Activated CD8-positive, alpha-beta memory T cell treated with anti-CD3 and anti-CD28 coated beads for 4 hours (primary cell): ENCODE measurements at places on chromosomes 5 and 9.

- no peak for DNase-seq
Measured at GRCh38 chr9:84697509-84698114, 28.1 kb downstream of the NTRK2 start.

GRCh38 chr9:113966394-113966793 is 90.3 kb downstream of the ZNF618 start:
- no peak for DNase-seq

- DNase-seq, result no peak
Measured at GRCh38 chr5:55231919-55232270, 1.5 kb downstream of the CCNO start.

GRCh38 chr9:22643541-22643940 is 196.9 kb downstream of the DMRTA1 start:
- no peak for DNase-seq

- DNase-seq, result no peak
Measured at GRCh38 chr5:89721931-89722330, 687.6 kb downstream of the CETN3 start.

GRCh38 chr5:107835096-107835495 is 164.4 kb upstream of the EFNA5 start:
- no peak for DNase-seq

DNA sequence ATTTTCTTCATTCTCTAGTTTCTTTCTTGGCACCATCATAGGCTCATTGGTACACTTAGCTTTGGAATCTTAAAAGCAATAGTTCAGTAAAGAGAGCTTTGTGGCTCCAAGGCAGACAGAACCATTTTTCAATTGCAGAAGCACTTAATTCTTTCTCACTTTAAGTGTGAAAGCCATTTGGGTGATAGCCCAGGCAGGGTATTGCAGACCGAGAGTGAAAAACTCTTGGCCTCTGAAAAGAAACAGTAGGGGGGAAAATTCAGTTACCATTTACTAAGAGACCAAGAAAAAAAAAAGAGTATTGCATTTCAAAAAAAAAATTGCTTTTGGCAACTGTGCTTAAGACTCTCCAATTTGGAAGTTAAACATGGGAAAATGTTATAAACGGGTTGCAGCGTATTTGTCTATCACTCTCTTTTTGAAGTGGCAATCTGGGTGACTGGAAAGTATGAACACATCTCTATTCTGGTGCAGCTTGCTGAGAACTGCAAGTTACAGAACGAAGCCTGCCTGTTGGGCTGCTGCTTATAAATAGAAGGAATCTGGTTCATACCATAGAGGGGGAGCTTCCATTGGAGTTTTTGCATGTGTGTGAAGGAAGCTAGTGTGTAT is 170.5 kb downstream of the TLE4 start:
- no peak for DNase-seq

DNA sequence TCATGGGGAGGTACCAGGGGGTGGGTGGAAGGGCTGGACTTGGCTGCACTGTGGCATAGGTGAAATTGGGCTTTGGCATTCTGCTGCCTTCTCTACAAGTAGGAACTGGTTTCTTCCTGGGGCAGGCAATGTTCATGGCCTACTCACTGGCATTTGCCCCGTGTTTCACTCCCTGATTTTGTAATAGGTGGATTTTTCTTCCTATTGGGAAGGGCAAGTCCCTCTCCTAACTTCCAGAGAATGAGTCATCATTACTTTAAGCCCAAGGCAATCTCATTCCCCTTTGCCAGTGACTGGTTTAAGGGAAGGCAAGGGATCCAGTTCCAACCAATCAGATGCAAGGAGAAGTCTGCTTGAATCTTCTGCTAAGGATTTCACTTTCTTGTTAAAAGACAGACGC is 67.9 kb upstream of the ANKRD55 start:
- DNase-seq, result no peak

- no peak for DNase-seq
Measured at GRCh38 chr5:24320643-24321042, 324.1 kb downstream of the CDH10 start.

DNA sequence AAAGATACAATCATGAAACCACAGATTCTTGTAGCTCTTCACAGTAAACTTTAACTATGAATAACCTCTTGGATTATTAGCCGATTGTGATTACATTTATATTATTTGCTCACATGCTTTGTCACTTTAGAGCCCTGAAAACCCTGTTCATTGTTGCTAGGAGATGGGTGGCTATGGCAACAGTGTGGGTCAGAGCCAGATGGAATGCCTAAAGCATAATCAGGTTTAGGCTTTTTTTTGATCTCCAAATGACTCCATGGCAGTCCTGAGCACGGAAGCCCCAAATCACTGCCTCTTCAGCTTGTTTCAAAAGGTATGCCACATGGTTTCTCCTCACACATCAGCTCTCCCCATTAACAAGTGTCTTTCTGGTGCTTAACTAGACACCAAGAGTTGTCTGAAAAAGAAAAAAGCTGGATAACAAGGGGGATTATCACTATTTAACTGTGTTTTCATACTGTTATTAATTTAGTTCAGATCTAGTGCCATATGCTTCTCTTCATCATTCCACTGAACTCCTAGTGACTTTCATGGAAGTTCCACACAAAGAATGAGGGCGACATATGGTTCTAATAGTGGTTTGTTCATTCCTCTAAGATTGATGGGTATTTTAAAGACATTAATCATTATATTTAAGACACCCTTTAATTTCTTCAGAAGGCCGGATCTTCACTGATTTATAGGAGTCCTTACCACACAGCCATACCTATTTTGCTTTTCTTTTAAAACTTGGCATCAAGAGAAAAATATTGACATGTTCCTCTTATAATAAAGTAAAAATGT is 88.8 kb upstream of the PAM start:
- no peak for DNase-seq

DNA sequence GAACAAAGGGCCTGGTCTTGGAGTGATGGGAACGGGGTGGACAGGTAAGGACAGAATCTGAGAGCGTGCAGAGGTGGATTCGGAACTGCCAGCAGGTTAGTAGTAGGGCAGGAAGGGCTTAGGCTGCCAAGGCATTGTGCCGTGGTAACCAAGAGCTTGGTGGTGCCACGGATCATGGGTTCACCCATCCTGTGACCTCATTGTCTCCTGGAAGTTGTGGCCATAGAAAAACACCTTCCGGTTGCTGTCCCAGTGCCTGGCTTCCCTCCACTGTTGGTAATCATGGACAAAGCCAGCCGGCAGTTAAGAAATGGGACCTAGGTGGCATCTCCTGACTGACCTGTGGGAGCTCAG is 42.5 kb upstream of the CFAP157 start:
- no peak for DNase-seq

DNA sequence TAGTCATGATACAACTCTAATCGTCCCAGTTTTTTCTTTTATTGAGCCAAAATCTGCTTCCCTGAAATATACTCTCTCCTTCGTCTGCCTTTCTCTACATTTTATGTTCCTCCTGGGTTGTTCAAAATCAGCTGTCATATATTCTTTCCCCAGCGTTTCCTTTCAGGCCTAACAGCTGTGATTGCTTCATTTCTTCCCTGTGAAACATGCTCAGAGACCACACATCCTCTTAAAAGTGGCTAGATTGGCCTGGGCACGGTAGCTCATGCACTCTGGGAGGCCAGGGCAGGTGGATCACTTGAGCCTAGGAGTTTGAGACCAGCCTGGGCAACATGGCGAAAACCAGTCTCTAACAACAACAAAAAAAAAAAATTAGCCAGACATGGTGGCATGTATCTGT is 25.1 kb downstream of the NFX1 start:
- DNase-seq, result no peak

- DNase-seq, result peak; percentile 12
Measured at GRCh38 chr5:56815658-56816545, 553 bp downstream of the MAP3K1 start.

- DNase-seq, result no peak
Measured at GRCh38 chr5:171609806-171610452, 175.7 kb upstream of the SMIM23 start.

DNA sequence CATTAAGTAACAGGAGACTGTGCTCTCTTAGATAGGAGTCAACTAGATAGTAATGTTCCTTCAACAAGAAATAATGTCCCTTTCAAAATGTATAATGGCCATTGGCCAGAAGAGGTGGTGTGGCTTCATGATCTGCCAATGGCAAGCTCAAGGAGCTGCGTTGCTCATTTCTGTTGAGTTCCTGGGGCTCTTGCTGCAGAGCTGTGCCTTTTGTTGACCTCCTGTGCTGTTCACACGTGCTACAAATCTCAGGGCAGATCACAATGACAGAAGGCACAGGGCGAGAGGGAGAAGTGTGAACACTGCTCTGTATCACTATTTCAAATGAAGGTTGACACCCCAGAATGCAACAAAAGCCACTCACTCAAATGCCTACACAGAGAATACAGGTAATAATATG is 16.0 kb upstream of the TBC1D2 start:
- no peak for DNase-seq

DNA sequence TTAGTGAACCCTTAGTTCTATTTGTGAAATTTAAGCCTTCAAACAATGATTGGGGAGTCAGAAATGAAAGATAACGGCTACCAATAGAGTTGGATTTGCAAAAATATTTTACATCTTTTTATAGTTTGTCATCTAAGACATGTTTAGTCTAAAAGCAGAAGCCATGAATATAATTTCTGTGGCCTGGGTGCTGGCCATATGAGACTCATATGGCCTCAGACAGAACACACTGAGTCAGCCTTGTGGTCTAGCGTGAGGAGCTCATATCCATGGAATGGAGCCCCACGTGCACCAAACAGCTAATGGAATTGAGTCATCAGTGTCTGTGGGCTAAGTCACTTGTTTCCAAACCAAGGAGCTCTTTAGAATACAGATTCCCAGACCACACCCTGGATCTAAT is 240.7 kb upstream of the NREP start:
- DNase-seq, result no peak

DNA sequence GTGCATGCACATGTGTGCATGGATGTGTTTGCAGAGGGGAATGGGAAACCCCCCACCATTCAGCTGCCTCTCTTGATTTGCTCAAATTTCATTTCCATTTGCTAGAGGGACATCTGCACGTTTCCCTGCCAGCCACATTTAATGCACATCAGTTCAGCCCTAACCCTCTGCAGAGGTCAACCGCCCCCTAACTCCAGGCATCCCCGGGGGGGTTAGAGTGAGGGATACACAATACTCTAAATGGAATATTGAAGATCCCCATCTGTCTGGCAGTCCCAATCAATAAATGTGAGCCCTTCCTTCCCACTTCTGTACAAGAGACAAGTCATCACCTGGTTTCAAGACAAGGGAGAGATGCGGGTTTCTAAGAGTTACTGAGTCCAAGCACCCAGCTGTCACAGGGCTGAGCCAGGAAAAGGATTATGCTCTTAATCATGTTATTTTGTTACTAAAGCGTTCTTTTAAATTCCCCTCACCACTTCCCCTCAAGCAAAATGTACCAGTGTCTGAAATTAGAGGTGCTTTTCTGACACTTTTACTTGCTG is 134.1 kb downstream of the SEMA6A start:
- no peak for DNase-seq

DNA sequence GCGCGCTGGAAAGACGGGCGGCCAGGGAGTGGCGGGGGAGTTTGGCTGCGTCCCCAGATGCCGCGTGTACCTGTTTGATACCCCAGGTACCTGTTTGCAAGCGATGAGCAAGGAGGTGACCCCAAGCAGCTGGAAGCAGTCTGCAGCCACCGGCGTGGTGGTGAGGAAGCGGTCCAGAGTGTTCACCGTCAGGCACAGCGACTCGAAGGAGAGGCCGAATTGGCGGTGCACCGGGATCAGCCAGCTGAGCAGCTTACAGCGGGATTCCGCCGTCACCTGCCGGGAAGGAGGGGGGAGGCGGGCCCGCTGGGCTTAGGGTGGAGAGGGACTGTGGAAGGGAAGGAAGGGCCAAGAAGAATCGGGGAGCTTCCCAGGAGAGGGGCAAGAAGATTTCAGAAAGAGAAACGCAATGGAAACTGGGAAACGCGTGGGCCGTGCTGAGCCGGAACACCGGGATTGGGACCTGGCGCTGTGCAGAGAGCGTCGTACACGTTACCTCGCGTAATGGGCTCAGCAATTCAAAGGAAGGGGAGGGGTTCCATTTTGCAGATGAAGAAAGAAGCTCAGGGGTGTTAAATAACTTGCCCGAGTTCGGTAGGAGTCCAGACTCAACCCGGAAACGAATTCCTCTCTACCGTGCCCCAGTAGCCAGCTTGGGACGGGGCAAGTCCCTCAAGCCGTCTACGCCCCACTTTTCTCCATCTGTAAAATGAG is 980 bp downstream of the CCNO start:
- DNase-seq, result no peak

GRCh38 chr5:135225856-135226560 is 173.0 kb downstream of the MACROH2A1 start:
- no peak for DNase-seq

GRCh38 chr9:76615177-76615603 is 149.0 kb upstream of the PCA3 start:
- DNase-seq, result no peak

DNA sequence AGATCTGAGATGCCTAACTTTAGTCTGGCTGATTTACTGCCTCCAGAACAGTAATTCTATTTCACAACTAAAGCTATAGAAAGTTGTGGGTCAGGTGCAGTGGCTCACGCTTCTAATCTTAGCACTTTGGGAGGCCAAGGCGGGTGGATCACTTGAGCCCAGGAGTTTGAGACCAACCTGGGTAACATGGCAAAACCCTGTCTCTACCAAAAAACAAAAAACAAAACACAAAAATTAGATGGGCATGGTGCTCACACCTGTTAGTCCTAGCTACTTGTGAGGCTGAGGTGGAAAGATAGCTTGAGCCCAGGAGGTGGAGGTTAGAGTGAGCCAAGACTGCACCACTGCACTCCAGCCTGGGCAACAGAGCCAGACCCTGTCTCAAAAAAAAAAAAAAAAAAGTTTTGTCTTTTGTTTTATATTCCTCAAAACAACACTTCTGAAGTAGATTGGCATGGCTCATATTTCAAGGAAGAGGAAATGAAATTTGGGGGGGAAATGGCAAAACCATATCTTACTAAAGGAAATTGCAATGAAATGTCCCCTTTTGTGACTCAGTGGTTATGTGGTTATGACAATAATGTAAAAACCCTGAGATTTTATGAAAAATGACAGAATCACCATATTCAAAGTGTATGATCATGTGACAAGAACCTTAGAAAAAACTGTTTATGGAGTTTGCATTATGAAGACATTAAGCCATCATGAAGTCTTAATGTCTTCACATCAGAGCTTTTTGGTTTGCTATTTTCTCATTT is 16.2 kb downstream of the FNBP1 start:
- no peak for DNase-seq

DNA sequence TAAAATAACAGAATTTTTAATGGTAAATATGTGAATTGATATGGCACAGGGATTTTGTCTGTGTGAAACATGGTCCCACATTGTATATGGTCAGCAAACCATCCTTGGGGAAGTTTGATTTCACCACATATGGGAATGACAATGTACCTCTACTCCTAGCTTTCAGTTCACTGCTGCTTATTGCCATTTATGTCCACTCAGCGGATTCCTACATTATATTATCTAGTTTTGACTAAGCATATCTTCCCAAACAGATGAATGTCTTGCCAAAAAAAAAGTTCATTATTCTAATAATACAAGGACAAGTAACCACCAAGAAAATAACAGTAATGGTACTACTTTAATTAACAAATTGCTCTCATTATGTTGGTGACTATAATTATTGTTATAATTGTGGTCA is 1521.6 kb downstream of the MAT2B start:
- no peak for DNase-seq

GRCh38 chr5:129173771-129174170 is 79.2 kb downstream of the ISOC1 start:
- no peak for DNase-seq
